ENCODE measurements at places on chromosomes 4 and X.

DNA sequence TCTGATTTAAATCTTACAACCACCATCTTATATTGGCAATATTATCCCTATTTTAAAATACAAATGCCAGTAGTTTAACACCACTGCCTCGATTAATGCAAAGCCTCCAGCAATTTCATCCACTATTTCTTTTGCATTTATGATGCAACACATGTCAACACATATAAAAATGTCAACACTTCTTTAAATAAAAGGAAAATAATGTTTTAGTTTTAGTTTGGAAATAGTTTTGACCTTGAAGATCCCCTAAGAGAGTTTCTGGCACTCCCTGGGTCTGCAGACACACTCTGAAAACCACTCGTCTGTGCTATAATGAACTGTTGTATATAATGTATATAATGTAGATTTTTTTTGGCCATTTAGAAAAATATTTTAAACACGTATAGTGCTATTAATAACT, 99.0 kb downstream of the CAMK2D start:
- DNase-seq: no peak

DNA sequence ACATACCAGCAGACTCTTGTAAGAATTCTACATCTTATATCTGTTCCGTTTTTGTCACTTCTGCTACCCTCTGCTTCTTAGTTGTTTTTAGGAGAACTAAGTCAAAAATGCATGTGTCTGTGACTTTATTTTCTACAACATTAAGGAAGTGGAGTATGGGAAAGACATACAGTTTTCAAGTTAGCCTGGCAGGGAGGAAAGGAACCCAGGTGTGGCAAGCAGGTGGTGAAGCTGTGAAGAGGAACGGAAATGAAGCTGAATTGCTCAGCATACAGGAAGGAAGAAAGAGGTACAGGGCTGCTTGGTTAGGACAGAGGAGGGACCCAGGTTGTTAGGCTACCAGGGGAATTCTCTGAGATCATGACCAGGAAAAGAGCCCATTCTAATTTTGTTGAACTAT, 9.4 kb downstream of the GPRIN3 start:
- no peak for DNase-seq

- no peak for DNase-seq
Observed at GRCh38 chr4:5524446-5525299, 183.7 kb downstream of the EVC2 start.

DNA sequence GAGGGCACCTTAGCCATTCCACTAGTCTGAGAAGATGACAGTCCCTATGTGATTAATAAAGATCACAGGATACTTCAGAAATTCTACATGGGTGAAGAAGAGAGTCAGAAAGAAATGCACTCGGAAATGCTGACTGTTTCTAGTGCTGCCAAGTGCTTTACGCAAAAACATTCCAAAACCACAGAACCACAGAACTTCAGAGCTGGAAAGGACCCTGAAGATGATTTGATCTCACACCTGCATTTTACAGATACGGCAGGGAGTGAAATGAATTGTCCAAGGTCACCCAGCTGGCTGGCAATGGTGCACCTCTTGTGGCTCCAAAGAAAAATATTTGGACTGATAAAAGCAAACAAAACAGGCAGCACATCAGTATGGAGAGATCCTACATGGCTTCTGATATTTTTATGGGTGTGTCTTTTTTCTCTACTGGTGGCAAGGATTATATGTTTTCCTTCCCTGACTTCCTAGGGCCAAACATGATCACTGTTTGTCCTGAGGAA, 115.9 kb downstream of the MAML3 start:
- DNase-seq: no peak

DNA sequence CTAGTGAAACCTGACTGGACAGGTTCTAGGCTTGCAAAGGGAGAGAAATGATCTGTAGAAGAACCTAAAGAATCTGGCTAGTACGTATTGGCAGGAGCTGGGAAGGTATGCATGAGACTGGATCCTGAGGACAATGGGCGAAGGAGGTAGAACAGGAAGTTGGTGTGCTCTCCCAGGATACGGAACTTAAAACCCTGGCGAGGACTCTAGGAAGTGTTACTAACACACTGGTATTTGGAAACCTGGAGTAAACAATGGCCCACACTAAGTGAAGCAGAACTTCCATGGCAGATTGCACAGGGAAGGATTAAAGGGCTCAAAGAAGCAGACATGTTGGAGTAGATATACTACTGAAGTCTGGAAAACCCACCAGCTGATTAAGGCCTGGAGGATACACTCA, 9.1 kb downstream of the SYN1 start:
- no peak for DNase-seq

GRCh38 chr4:42678512-42678911, 21.6 kb upstream of the ATP8A1 start:
- DNase-seq: no peak

- DNase-seq: no peak
Observed at GRCh38 chr4:151651496-151651895, 109.3 kb downstream of the GATB start.

GRCh38 chr4:3111461-3111860, 37.0 kb downstream of the HTT start:
- DNase-seq: no peak

DNA sequence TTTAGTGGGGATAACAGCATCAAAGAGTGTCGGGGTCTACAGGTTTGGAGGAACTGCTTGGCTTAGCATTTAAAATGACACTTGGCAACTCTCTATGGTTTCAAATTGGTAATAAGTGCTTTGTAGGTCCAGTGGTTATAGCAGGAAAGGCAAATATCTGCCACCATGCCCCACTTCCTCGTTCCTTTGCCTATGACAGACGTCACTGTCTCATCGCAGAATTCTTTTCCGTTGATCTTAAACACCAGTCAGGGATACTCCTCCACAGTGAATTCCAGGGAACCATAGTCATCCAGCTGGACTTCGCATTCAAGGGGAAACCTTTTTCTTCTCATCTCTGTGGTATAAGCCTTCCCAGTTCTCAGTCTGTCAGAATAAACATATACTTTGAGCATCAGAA, 319.1 kb downstream of the GPAT3 start:
- no peak for DNase-seq
